ENCODE measurements at places on chromosomes 2 and 18. TPM values are rescaled to one million over a fixed set of nuclear protein-coding genes. Genes with fewer than 3 reads are reported as not detected.
A peak's percentile ranks its signal among the peaks of the same experiment; 100 is the strongest.

DNA sequence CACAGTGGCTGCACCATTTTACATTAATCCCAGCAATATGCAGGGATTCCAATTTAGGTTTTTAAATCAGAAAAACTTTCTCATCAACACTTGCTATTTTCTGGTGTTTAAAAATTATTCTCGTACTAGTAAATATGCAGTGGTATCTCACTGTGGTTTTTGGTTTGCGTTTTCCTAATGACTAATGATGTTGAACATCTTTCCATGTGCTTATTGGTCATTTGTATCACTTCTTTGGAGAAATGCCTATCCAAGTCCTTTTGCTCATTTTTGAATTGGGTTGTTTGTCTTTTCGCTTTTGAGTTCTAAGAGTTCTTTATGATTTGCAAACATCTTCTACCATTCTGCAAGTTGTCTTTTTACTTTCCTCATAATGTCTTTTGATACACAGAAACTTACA is 62.1 kb upstream of the TCF7L1 start:
- H3K27me3 ChIP-seq = peaks cover 8% of the 10 kb centered on the region
- peaks cover 10% of the 10 kb centered on the region for H3K4me1 ChIP-seq
- no peaks in the 10 kb centered on the region for H3K36me3 ChIP-seq
- no peak for DNase-seq

DNA sequence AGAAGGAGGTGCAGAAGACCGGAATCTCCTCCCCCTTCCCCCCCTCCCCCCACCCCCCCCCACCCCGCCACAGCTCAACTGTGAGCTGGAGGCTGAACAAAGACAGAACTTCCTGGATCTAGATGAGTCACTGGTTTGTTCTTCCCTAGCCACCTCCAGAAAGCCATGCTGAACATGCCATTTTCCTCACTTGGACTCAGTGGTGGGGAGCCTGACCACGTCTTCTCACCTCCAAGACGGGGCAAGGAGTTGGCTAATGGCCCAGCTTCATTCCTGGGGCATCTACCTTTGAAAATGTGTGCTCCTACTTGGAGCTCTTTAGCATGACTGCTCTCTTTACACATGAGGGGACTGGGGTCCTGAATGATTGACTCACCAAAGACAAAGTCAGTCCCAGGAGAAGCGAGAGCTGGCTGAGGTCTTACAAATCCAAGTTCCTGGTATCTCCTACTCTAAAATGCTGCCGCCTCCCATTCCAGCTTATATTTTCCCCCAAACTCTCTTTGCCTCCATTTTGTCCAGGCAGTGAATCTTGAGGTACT is 22.6 kb upstream of the FZD5 start:
- no peak overlapping the region for H3K27ac ChIP-seq
- no peaks in the 10 kb centered on the region for H3K36me3 ChIP-seq
- no peak for DNase-seq
- peaks cover 11% of the 10 kb centered on the region for H3K27me3 ChIP-seq
- H3K4me1 ChIP-seq = no peaks in the 10 kb centered on the region

GRCh38 chr2:163919717-163920116 is 183.9 kb upstream of the FIGN start:
- no peak overlapping the region for H3K4me3 ChIP-seq
- no peaks in the 10 kb centered on the region for H3K27me3 ChIP-seq
- no peak overlapping the region for H3K27ac ChIP-seq
- H3K4me1 ChIP-seq = no peaks in the 10 kb centered on the region

- H3K4me1 ChIP-seq = no peaks in the 10 kb centered on the region
- no peak for DNase-seq
- peaks cover 8% of the 10 kb centered on the region for H3K27me3 ChIP-seq
- H3K27ac ChIP-seq = no peak overlapping the region
- no peak overlapping the region for H3K4me3 ChIP-seq
Observed at GRCh38 chr18:61400716-61401115, 67.5 kb downstream of the CDH20 start.

DNA sequence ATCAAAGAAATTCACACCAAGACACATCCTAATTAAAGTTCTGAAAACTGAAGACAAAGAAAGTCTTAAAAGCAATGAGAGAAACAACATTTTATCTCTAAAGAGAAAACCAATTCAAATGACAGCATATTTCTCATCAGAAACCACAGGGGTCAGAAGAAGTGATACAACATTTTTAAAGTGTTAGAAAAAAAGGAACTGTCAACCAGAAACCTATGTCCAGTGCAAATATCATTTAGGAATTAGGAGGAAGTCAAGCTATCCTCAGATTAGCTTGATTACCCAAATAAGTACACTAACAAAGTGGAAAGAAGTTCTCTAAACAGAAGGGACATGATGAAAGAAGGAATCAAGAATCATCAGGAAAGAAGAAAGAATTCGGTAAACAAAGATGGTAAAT is 59.5 kb upstream of the BCL2L11 start:
- H3K27ac ChIP-seq = no peak overlapping the region
- no peak for DNase-seq

- peaks cover 6% of the 10 kb centered on the region for H3K4me1 ChIP-seq
- peaks cover 82% of the 10 kb centered on the region for H3K36me3 ChIP-seq
- H3K27ac ChIP-seq = no peak overlapping the region
- no peaks in the 10 kb centered on the region for H3K27me3 ChIP-seq
- no peak for DNase-seq
Observed at GRCh38 chr2:101277111-101277510, 24.4 kb downstream of the CNOT11 start.

GRCh38 chr2:120711694-120712093 is 24.0 kb upstream of the GLI2 start:
- H3K27ac ChIP-seq = no peak overlapping the region
- H3K4me3 ChIP-seq = no peak overlapping the region
- H3K27me3 ChIP-seq = peaks cover 11% of the 10 kb centered on the region
- no peaks in the 10 kb centered on the region for H3K4me1 ChIP-seq
- no peak for DNase-seq

DNA sequence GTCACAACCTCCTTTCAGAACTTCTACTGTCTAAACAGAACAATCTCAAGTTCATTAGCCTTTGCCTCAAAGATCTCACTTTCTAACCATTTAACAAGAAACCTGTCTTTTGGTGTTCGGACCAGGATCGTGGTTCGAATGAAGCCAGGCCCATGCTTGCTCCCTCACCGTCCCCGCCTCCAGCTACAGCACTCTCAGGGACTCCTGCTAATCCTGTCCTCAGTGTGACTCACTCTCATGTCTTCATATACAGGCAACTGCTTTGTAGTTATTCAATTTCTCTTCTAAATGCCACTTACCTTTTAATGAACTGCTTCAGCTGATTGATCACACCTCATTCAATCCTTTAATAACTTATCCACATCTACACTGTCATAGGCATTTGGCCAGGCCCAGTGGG is 15.8 kb downstream of the SERTAD2 start:
- no peak for DNase-seq
- H3K4me1 ChIP-seq = peaks cover 76% of the 10 kb centered on the region
- H3K4me3 ChIP-seq = peak overlapping the region; percentile 51
- peak overlapping the region; percentile 91 for H3K27ac ChIP-seq

The C2orf78 gene
- total RNA-seq = not detected

The PRKAG3 gene
- total RNA-seq = not detected
